ENCODE measurements at places on chromosomes 3 and 15.

DNA sequence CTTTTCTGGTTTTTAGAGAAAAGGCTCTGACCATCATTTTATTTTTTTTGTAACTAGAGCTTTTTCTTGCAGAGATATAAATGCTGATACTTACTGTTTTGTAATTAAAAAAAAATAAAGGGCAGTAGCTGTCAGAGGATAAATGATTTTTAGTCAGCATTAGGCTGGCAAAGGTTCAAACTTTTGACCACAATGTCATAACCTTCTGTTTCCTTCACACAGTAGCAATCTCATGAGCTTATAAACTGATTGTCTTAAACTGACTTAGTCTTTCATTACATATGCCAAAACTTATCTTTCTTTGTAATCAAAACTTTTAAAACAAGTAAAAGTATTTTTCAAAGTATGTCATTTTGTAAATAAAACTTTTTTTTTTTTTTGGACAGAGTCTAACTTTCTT, 841.9 kb downstream of the OTOL1 start:
- DNase-seq: no peak

DNA sequence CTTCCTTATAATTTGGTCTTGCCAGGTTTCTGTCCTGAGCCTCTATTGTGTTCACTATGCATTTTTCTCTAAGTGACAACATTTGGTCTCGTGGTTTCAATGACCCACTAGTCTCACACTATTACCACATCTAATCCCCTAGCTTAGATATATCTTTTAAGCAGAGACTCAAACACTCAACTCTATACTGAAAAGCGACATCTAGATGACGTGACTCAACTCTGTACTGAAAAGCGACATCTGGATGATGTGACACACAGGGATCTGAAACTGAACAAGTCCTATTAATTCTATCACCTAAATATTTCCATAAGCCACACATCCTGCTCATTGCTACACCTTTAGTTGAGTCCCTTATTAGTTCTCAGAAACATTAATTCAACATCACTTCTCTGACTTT, 141.7 kb upstream of the MBNL1 start:
- DNase-seq: no peak

DNA sequence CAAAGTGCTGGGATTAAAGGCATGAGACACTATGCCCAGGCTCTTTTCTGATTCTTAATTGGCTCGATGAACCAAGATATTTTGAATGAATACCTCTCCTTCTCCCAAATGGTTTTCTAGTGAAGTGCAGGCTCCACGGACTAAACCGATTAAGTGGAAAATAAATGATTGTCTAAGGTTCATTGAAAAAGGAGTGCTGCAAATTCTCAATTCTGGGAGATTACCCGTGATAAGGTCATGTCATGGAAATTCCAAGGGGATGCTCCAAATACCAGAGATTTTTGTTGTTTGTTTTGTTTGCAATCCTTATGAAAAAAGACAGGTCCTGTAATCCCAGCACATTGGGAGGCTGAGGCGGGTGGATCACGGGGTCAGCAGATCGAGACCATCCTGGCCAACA, 406.9 kb upstream of the TBL1XR1 start:
- DNase-seq: no peak

GRCh38 chr3:95883801-95884200, 930.6 kb upstream of the EPHA6 start:
- DNase-seq: no peak

DNA sequence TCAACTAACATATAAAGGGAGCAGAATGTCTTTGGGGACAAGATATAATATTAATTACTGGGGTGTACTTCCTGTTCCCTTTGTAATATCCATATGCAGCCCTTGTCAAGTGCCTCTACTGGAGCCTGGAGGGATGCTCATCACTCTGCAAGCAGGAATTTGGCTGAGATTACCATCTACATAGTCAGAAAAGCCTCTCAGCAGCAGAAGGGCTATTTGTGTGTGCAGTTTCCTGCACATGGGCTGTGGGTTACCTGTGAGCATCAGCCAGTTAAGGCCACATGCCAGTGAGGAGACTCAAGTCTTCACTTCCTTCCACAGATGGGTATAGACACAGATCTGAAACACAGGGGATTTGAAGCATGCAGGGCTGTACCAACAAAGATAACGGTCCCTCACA, 278.1 kb upstream of the PLSCR5 start:
- no peak for DNase-seq

- peak; percentile 63 for DNase-seq
Observed at GRCh38 chr15:57784081-57784511, 77.6 kb downstream of the POLR2M start.

GRCh38 chr15:40869686-40870085, 4.3 kb downstream of the RHOV start:
- DNase-seq: no peak

- peak; percentile 70 for DNase-seq
Observed at GRCh38 chr3:190048932-190049441, 71.7 kb downstream of the P3H2 start.

DNA sequence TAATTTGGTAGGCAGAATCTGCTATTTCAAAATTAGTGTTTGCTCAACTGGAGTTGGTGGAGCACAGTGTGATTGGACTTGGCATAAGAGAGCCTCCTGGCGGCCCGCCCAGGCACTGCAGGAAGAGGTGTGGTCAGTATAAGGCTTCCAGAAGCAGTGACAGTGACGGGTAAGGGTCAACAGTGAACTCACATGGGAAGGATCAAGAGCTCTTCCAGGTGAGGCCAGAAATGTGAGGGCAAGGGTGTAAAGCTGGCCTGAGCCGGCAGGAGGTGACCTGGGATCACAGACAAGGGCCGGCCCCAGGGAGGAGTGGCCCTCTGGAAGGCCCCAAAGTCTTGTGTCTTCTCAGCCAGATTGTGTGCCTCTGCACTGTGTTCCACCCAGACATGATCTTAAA, 93.2 kb upstream of the RNF7 start:
- peak; percentile 25 for DNase-seq

- no peak for DNase-seq
Observed at GRCh38 chr15:50229336-50229735, 36.2 kb downstream of the HDC start.

- DNase-seq: no peak
Observed at GRCh38 chr15:43406189-43406588, 35.3 kb downstream of the TUBGCP4 start.

GRCh38 chr3:9795207-9795606, 2.3 kb downstream of the ARPC4 start:
- DNase-seq: no peak

GRCh38 chr3:100548053-100548452, 55.6 kb downstream of the TMEM45A start:
- DNase-seq: no peak

GRCh38 chr15:36130641-36131310, 448.6 kb upstream of the CDIN1 start:
- DNase-seq: no peak

DNA sequence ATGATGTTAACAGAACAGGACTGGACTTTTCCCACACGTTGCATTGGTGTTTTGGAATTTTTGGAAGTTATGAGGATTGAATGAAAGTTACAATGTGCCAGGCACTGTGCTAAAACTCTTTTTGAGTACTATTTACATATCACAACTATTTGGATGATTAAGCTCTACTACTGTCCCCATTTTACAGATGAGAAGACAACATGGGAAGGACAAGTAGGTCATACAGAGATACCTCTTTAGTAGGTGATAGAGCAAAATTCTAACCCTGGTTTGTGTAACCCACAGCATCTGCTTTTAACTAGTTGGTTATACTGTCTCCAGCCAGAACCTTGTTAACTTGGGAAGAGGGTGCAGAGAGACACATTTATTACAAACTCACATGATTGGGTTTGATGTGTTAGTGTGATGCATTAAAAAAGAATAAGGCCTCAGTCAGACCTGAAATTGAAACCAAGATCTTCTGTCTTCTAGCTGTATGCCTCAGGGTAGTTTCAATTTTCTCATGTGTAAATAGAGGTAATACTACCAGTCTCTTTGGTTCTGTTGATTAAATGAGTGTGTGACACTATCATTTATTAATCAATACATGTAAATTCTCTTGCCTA, 1.4 kb downstream of the NDUFB4 start:
- no peak for DNase-seq

- no peak for DNase-seq
Observed at GRCh38 chr3:33322412-33322811, 45.2 kb downstream of the FBXL2 start.

DNA sequence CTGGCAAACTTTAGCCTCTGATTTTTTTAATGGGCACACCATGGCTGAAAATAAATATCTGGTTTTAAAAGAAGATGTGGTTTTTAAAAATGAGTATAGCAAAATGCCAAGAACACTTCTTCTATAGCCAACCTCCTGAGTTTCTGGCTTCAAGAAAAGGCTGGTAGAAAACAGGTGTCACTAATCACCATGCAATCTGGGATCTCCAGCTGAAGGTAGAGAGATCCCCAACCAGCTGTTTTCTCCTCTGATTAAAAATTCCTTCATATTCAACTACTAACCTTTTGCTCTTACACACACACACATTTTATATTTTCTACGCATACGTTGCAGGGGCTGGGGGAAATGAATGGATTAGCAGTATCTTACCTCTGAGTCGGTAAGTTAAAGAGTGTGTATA, 279.6 kb upstream of the ROBO2 start:
- DNase-seq: no peak

- DNase-seq: no peak
Observed at GRCh38 chr3:10995871-10996270, 3.3 kb downstream of the SLC6A1 start.

DNA sequence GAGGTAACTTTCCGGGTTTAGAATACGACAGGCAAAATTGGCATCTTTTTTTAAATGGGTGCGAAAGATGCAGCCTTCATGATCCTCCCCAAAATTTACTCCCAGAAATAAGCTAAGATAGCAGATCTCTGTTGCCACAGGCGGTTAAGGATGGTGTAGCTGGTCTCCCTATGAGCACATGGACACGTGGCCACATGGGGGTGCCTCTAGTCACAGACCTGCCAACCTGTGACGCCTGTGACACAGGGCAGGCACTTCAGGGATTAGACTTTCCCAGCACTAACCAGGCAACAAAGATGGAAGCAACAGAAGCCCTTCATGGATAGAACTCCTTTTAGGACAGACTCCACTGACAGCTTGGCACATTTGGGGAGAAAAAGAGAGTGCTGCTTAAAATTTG, 320.3 kb downstream of the THSD4 start:
- no peak for DNase-seq

DNA sequence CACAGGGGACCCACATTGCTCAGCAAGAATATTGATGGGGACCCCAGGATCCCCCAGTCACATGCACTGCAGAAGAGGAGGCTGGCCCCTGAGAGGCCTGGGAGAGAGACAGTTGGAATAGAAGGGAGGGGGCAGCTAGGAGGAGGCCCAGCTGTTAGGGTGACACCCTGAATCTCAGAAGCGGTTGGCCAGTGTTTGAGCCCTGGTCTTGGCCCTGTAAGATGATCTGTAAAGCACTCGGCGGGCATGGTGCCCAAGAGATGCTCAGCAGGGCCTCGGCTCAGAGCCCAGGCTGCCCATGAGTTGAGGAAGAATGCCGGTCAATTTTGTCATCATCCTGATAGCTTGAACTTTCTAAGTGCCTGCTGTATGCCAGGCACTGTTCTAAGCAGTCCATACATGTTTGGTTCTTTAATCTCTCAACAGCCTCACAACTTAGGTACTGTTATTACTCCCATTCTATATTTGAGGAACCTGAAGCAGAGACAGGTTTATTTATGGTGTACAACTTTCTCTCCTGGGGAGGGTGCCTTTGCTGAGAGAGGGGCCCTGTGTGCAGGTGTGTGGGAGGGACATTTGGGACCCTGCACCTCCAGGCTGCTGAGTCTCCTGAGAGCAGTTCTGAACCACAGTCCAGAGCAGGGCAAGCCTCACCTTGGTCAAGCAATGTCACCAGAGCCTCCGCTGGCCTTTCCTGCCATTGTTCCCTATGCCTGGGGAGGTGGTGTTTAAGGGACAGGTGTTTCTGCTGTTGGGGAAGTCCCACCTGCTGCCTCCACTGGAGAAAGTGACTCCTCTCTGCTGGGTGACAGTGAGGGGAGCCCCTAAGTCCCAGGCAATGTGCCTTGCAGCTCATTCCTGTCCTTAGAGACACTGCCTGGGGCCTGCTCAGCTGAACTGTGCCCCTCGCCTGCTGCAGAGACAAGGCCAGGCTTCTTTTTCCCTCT, 26.0 kb downstream of the SLC6A6 start:
- no peak for DNase-seq

DNA sequence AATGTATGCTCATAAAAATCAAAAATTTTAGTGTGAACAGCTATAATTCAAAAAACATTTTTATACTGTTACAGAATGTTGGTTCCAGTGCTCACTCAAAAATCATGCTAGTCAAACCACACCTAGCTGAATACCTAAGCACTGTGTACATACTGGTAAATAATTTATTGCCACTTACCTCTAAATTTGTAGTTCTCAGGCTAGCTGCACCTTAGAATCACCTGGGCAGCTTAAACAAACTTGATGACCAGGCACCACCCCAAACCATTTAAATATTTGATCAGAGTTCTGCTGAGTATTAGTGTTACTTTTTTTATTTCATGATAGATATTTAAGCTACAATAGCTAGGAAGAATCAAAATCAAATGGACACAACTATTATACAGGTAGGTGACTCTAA, 32.3 kb upstream of the TMCO5A start:
- no peak for DNase-seq

DNA sequence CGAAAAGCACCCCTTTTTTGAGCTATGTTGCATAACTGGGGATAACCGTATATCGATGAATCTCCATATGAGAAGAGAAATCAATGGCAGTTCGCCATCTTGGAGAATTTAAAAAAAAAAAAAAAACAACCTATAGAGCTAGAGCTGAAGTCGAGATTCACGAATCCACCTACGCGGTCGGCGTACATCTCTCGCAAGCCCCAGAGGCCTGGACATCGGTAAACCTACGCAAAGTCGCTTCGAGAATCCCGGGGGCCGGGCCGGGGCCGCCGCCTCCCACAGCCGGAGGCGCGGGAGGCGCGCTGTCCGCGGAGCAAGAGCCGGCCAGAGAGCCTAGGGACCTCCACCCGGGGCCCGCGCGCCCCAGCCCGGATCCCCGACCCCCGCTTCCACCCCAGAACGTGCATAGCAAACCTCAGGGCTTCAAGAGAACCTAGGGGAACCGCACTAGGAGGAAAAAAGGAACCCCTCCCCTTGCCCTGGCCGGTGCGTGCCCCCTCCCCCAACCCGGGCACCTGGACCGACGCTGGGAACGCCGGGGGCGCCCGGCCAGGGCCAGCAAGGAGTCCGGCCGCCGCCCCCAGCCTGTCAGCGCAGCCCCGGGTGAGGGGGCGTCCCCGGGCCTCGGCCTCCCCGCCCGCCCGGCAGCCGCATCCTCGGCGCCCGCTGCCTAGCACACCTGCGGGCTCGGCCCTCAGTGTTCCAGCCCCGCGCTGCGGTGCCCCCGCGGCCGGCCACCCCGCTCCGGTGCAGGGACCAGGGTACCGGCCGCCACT, 567 bp downstream of the PFN2 start:
- DNase-seq: peak; percentile 93

All from muscle of arm (tissue), 14 donors.